ENCODE measurements at places on chromosomes 16 and 17.

DNA sequence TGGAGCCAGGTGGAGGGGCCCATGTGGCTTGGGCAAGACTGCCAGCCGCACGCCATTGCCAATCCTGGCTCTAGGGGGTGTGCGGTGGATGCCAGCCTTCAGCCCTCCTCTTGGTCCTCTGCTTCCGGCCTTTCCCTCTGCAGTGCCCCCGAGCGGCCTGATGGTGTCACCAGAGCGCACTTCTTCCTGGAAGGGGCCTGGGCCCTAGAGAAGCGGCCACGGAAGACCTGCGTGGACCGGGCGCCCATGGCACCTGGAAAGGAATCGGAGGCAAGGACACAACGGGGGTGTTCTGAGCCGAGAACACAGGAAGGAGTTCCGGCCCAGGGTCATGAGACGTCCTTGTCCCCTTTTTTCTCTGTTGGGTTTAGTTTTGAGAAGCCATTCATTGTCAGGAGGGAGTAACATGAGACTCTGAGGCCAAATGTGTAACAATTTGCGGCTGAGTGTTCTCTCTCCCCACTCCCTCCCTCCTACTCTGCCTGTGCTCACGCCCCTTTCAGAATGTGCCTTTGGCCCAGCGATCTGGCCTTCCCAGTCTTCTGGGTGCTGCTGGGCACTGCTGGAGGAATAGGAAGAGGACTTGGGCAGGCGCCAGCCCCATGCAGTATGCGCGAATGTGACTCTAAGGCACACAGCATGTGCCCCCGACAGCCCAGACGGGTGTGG, 92.8 kb downstream of the IRX3 start:
- DNase-seq: peak; percentile 43

GRCh38 chr16:11047057-11047456, 102.7 kb downstream of the CLEC16A start:
- no peak for DNase-seq

DNA sequence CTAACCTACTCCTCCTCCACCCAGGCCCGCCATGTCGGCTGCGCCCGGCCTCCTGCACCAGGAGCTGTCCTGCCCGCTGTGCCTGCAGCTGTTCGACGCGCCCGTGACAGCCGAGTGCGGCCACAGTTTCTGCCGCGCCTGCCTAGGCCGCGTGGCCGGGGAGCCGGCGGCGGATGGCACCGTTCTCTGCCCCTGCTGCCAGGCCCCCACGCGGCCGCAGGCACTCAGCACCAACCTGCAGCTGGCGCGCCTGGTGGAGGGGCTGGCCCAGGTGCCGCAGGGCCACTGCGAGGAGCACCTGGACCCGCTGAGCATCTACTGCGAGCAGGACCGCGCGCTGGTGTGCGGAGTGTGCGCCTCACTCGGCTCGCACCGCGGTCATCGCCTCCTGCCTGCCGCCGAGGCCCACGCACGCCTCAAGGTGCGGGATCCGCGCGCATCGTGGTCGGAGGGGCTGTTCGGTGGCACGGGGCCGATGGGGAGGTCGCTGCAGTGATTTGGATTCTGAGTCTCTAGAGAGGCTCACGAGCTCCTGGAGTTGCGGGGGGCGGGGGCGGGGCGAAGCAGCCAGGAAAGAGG, 878 bp downstream of the TRIM72 start:
- DNase-seq: no peak

- DNase-seq: peak; percentile 74
These were observed 65.0 kb downstream of the MMD start for GRCh38 chr17:55356434-55357328.

DNA sequence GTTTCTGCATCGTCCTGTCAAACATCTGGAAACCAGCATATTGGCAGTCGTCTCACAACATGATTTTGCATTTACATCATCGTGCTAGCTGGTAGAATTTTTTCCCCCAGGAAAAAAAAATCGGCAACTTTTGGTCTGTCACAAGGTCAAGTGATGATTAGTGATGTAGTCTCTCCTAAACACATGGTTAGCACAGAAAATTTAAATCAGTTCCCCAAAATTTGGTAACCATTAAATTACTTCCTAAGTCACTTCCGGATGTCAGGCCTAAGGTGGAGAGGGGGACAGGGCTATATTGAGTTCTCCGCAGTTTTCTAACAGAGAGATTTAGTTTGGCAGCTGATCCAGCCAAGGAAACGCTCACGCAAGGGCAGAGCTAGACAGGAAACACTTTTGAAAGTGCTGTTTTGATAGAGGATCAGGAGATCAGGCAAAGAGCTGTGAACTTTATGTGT, 271.0 kb upstream of the TBX2 start:
- no peak for DNase-seq

DNA sequence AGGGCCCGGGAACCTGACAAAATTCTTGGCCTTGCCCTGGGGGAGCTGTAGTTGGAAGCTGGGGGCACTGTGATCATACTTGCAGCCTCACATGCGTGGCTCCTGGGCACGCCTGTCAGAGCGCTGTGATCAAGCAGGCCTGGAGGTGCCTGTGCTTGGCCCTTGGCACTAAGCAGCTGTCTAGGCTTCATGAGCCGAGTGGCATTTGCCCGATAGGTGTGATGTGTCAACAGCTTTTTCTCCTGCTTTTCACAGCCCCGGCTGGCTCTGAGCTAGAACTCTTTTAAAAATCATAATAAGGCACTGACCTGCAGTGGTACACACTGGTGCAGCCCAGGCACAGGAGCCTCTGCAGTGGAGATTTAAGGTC, 113.8 kb downstream of the SOCS1 start:
- DNase-seq: no peak

- DNase-seq: no peak
These were observed 784.6 kb upstream of the EEF2KMT start for GRCh38 chr16:5882087-5882640.

GRCh38 chr16:31238041-31238440, 21.1 kb upstream of the PYDC1 start:
- DNase-seq: no peak

- DNase-seq: no peak
These were observed 49.8 kb upstream of the KLHDC4 start for GRCh38 chr16:87815567-87815966.

Data from stimulated activated naive CD8-positive, alpha-beta T cell treated with anti-CD3 and anti-CD28 coated beads, Interleukin-15, Interleukin-2, amounts not matched to agents 100 U/mL and 50 U/mL, for 24 hours (primary cell).